ENCODE measurements at places on chromosomes 7 and 10.

DNA sequence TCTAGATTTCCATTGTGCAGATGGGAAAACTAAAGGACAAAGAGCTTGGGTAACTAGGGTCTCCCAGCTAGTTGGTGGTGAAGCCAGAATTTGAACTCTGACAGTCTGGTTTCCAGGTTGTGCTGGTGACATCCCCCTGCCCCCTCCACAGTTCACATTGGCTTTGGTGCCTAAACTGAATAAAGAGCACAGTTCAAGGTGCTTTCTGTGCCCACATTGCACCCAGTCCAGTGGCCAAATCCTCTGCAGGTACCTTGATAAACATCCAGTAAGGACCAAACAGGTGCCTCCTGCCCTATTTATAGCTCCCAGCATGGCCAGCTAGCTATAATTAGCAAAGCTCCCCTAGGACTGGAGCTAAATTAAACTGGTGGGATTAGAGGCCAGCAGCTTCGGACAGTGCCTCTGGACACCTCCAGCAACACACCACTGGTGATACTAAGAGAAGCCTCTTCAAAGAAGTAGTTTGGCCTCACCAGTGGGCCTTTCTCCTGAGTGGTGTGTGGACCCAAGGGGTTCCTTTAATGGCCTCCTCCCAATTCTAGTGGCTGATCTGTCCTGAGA is 59.9 kb downstream of the KCNMA1 start:
- no peak for DNase-seq

DNA sequence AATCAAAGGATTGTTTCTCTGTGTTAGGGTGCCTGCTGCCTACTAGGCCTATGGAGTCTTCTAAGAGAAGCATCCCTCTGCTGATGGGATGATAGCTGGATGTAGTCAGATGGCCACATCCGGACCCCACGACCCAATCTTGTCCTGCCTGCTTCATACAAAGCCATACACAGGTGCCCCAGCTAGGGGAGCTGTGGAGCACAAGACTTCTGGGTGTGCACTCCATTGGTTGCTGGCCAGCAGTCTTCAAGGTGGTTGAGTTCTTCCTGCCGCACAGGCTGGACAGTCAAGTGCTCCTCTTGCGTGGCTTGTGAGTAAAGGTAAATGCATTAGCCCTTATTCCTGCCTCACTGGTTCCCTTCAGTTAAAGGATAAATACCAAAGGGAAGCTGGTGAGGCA is 120.2 kb downstream of the TEX36 start:
- DNase-seq, result no peak

- peak; percentile 20 for DNase-seq
Measured at GRCh38 chr7:123864966-123865365, 20.0 kb downstream of the HYAL4 start.

DNA sequence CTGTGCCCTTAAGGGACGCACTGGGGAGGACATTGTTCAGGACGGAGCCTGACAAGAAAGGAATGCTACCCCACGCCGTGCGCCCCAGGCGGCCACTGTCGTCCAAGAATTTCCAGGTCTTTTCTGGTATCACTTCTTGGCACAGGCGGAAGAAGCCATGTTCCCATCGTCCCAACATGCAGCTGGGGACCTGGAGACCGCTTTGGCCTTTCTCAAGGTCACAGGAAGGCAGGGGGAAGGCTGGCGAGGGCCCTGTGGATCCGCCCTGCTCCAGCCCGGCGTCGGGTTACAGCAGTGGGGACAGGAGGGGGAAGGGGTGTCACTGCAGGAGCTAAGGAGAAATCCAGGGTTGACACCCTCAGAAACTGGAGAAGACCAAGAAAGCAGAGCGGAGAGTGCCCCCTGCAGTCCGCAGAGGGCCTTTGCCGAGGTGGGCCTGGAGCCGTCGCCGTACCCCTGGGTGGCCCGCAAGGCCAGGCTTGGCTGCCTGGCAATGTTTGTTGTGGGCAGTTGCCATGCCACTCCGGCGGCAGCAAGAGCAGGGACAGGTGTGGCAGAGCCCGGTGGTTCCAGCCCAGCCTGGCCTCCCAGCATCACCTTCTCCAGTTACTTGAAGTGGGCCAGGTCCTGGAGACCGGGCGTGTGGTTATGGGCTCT is 104.1 kb downstream of the LHPP start:
- no peak for DNase-seq

DNA sequence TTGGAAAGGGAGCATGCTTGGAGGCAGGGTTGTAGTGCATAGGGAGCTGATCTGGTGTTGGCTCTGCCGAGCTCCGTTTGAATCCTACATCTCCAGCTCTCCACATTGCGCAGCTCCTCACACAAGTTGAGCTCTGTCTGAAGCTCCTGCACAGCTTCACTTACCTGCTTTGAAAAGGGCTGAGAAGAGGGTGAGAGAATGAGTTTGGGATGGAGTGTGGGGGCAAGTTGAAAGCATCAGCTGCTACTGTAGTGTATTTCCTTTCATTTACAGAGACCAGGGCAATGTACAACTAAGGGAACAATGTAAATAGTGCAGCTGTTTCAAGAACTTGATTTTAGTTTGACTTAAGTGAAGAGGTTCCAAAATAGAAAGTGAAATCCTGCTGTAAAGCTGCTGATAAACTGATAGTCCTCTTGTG is 88.5 kb downstream of the VTI1A start:
- no peak for DNase-seq

GRCh38 chr10:123651421-123652047 is 14.6 kb upstream of the GPR26 start:
- DNase-seq, result no peak

- no peak for DNase-seq
Measured at GRCh38 chr10:113336549-113337130, 216.2 kb upstream of the HABP2 start.

- DNase-seq, result no peak
Measured at GRCh38 chr10:93751124-93751523, 6.6 kb upstream of the LGI1 start.

DNA sequence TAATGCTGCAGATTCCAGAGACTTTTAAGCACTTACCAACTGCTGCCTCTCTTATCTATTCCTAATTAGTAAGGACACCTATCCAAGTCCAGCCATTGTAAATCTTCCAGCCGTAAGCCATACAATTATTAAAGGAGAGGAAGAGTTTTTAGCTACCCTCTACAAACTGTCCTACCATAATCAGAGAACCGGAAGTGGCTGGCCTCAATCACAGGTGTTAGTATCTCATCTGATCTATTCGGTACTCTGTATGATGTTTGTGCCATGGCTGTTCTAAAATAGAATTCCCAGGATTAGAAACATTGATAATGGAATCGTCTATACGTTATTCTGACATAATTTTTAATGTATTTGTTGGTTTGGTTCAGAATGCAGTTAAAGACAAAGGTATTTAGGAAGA is 102.8 kb downstream of the MICU1 start:
- no peak for DNase-seq

- no peak for DNase-seq
Measured at GRCh38 chr7:66205741-66206090, 582 bp downstream of the TPST1 start.

- no peak for DNase-seq
Measured at GRCh38 chr10:75283078-75283670, 47.4 kb upstream of the COMTD1 start.

- DNase-seq, result no peak
Measured at GRCh38 chr7:136053689-136054485, 76.7 kb upstream of the MTPN start.

DNA sequence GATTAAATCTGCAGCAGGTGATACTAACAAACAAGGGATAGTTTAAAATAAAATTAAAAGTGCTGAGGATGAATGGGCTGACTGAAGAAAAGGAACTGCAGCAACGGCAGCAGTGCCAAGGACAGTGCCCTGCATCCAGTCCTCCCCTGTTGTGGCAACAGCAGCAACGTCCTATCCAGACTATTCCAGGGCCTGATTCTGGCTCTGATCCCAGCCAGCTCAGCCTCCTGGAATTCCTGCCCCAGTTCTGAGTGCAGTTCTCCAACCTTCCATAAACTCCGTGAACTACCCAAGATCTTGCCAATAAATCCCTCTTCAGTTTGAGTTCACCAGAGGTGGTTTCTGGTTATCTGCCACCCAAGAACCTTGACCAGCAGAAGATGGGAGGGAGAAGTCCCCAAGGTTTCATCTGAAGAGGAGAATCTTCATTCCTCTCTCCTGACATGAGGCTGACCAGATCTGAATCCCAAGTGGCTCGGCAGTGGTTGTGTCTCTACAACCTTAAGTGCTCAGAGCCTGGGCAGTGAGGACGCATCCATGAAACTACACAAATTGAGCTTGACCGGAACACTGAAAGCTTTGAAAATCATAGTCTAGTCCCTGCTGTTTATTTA is 115.8 kb downstream of the SORBS1 start:
- peak; percentile 85 for DNase-seq

DNA sequence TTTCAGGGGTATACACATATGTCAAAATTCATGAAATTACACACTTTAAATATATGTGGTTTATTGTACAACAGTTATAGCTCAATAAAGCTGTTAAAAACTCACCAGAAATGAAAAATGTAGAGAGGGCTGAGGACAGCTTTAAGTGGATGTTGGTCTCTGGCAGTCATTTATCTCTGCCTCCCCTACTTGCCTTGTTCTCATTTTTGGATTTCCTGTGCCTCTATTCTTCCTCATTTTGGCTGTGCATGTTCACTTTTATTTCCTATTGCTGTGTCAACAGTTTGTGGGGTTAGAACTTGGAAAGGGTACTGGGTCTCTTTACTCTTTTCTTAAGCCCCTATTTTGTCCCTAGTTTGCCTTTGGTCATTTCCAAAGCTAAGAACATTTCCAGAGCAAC is 18.6 kb upstream of the MEST start:
- DNase-seq, result no peak

- no peak for DNase-seq
Measured at GRCh38 chr10:106996510-106996909, 168.0 kb downstream of the SORCS1 start.

DNA sequence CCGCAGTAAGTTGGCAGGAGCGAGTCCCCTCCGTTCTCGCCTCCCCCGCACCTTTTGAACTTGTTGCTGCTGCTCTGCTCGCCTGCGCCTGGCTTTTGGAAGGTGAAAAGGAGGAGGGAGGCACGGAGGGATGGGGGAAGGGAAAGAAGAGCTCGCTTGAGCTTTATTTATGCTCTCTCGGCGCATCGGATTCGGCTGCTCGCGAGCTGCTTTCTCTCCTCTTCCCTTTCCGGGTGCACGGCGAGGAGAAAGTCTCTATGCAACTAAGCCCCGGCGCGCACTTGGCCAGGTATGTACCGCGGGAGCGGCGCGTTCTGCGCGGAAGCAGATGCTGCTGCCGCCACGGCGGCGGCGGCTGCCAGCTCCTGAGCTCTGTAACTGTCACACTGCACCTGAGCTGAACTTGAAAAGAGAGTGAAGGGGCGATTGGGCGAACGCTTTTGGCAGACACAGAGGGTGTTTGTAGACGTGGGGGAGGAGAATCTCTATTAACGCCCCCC is 551 bp downstream of the KCND2 start:
- peak; percentile 20 for DNase-seq

- DNase-seq, result no peak
Measured at GRCh38 chr10:110681023-110681681, 37.0 kb downstream of the RBM20 start.

GRCh38 chr10:67783606-67784294 is 54.2 kb downstream of the DNAJC12 start:
- DNase-seq, result no peak

- no peak for DNase-seq
Measured at GRCh38 chr7:105365541-105366534, 22.9 kb downstream of the SRPK2 start.

Measured in NCI-H226 (cell line).